AG08396 (cell line): ENCODE measurements at places on chromosomes 1 and 21.

GRCh38 chr1:11196945-11197344 lies 7.8 kb downstream of the ANGPTL7 start:
- DNase-seq = no peak

GRCh38 chr21:20856926-20857325 lies 141.3 kb upstream of the NCAM2 start:
- DNase-seq = no peak

GRCh38 chr1:152770411-152770810 lies 4.5 kb upstream of the LCE1F start:
- DNase-seq = no peak

GRCh38 chr1:185719021-185719420 lies 15.2 kb upstream of the HMCN1 start:
- DNase-seq = peak; percentile 51

DNA sequence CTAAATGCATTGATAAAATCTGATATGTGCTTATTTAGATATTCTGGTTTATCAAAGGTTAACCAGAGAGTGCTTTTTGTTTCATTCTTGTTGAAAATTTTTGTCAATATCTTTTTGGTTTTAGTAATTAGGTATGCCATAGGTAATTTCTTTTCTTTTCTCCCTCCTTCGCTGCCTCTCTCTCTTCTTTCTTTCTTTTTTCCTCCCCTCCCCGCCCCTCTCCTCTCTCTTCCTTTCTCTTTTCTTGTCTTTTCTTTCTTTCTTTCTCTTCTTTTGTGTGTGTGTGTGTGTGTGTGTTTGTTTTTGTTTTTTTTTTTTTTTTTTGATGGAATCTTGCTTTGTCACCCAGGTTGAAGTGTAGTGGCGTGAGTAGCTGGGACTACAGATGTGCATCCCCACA lies 14.4 kb upstream of the MACF1 start:
- DNase-seq = no peak

DNA sequence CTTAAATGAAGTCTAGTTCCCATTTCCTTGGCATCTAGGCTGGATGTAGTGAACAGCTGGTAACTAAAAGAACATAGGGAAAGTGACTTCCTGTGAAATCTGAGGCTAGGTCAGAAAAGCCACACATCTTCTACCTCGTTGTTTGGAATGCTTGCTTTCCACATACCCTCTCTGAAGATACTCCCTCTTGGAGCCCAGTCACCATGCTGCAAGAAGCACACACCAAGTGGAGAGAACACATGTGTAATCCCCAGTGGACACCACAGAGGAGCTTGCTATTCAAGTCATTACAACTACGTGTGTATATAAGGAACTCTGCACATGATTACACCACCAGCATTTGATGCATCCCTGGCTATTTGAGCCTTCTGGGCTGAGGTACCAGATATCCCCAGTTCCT lies 125.9 kb downstream of the RGS21 start:
- no peak for DNase-seq

DNA sequence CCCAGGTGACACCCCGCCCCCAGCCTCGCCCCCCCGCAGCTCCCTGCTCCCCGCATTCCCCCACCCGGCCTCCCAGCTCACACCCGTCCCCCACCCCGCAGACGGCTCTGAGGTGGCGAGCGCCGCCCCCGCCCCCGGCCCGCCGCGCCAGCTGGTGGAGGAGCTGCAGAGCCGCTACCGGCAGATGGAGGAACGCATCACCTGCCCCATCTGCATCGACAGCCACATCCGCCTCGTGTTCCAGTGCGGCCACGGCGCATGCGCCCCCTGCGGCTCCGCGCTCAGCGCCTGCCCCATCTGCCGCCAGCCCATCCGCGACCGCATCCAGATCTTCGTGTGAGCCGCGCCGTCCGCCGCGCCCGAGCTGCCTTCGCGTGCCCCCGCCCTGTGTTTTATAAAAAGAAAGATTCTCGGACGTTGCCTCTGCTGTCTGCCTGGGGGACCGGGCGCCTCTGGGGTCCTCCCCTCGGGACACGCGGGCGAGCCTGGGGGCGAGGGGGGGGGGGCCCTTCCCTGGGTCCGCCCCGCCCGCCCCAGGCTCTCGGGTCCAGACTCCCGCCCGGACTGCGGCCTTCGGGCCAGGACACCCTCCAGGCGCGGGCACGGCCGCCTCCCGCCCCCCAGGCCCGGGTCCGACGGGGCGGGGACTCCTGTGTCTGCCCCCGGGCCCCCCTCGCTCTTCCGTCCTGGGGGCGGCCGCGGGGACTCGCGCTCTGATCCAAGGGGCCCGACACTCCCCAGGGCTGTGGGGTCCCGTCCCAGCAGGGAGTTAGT lies 1.6 kb upstream of the MMP23B start:
- DNase-seq = peak; percentile 69

DNA sequence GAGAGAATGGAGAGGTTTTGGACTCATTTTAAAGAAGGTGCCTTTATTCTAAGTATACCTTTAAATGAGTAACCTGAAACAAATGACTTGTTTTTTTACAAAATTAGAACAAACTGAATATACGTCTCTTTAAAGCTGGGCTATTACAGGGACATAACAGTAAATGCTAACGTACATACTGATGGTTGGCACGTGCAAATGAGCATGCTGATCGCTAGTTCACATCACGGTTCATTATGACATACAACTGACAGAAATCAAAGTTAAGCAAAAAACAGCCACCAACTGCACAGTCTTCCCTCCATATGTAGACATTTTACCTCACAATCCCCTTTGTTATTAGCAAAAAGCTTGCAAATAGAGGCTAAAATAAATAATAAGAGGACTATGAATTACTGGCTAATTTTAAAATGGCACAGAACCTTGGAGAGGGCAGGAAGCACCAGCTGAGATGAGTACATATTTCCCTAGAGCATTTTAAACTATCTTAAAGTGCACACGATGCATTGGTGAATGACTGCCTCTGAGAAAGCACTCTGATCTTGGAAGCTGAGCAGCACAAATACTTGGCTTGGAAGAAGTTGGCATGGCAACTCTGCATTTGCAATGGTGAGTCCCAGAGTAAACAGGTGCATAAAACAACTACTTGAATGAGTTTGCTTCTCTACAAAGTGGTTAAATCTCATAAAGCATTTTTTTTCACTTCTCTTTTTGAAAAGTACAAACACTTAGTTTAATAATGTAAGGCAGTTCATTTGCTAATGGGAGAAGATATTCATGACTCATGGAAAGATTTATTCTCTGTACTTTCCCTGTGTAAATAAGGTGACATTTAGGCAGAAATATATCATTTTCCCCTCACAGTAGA lies 204.7 kb downstream of the LHX8 start:
- DNase-seq = no peak

GRCh38 chr1:66245691-66246090 lies 288.3 kb upstream of the SGIP1 start:
- no peak for DNase-seq

GRCh38 chr1:244019982-244020485 lies 31.0 kb upstream of the ZBTB18 start:
- no peak for DNase-seq

DNA sequence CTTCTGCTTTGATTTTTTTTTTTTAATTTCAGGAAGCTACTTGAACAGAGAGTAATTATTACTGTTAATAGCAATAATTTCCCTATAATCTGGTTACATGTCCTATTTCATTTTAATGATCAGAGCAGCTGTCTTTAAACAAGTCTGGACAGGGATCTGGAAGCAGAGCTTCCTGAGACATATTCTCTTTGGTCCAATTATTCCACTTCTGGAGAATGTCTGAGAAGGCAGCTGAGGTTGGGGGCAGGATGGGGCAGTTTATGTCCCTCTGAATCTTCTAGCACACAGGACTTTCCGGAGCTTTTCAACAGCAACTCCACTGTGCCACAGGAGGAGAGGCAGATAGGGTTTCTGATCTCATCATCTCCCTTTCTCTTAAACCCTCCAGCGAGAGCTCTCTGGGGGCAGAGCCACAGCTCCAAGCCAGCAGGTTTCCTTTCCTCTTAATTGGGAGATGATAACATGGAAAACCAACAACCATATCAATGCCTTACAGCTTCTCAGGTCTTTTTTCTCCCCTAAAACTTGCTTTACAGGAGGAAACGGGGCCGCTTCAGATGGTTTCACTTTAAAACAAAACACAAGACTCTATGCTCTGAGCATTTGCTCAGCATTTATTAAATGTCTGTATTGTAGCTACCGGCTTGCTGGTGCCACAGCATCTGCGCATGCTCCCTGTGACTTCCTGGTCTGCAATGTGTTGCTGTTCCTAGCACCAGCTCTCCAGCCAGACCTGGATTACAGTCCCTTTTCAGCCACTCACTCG lies 425.7 kb upstream of the USP24 start:
- DNase-seq = peak; percentile 86

GRCh38 chr1:159077120-159077961 lies 775 bp upstream of the AIM2 start:
- DNase-seq = no peak

GRCh38 chr21:23607782-23608431 lies 1999.4 kb downstream of the MRPL39 start:
- DNase-seq = no peak
